ENCODE measurements at places on chromosomes 5 and 9. TPM values are rescaled to one million over a fixed set of nuclear protein-coding genes. Genes with fewer than 3 reads are reported as not detected.

The SLCO4C1 gene
- total RNA-seq = 0.79 TPM

DNA sequence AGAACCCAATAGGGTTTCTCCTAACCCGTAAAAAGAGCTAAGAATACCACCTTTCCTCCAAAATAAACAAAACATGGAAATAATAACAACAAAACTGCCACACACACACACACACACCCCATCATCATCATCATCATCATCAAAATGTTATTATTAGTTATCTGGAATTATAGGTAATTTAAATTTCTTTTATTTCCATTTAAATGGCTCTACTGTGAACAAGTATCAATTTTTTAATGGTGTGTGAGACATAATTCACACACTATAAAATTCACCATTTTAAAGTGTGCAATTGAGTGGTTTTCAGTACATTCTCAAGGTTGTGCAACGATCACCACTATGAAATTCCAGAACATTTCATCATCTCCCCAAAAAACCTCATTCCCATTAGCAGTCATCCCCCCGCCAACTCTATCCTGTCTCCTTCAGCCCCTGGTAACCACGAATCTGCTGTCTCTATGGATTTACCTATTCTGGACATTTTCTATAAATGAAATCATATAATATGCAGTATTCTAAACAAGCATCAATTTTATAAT, 172.7 kb downstream of the ROR2 start:
- DNase-seq = no peak
- no peak overlapping the region for H3K27ac ChIP-seq
- H3K27me3 ChIP-seq = peaks cover 38% of the 10 kb centered on the region

The BARHL1 gene
- not detected for total RNA-seq

GRCh38 chr5:93601802-93602155, 18.8 kb downstream of the NR2F1 start:
- no peak overlapping the region for H3K4me3 ChIP-seq
- H3K36me3 ChIP-seq = no peaks in the 10 kb centered on the region
- H3K27me3 ChIP-seq = peaks cover 26% of the 10 kb centered on the region
- H3K27ac ChIP-seq = no peak overlapping the region
- peaks cover 5% of the 10 kb centered on the region for H3K4me1 ChIP-seq
- DNase-seq = no peak

The PCDHGB2 gene
- 0.34 TPM for total RNA-seq

GRCh38 chr5:1164696-1165630, 36.4 kb upstream of the SLC6A19 start:
- no peaks in the 10 kb centered on the region for H3K36me3 ChIP-seq
- no peak for DNase-seq
- no peak overlapping the region for H3K4me3 ChIP-seq
- H3K4me1 ChIP-seq = peaks cover 9% of the 10 kb centered on the region
- no peak overlapping the region for H3K27ac ChIP-seq
- peaks cover 32% of the 10 kb centered on the region for H3K27me3 ChIP-seq

DNA sequence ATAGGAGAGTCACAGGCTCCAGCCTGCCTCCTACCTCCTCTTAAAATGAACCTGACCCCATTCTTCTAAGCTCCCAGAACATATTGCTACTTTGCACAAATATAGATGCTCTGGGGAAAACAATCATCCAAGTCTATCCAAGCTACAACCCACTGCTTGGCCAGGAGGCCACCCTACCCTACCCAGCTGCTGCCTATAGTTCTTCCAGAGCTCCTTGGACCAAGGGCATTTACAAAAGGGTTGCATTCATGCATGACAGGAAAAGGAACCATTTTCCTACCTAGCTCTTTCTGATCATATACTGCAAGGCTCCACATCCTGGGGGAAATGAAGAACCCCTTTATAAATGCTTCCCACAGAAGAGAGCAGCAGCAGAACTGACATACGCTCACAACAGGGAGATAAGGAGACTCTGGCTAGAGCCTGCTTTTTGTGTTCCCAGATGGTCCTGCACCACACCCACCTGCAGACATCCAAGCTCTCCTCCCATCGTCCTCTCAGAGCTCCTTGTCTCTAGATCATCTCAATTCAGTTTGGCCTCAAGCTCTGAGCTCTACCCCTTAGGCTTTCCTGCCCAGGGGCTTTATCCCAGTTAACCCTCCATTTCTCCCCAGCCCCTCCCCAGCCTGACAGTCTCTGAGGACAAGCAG, 185.5 kb downstream of the SPOCK1 start:
- H3K27me3 ChIP-seq = peaks cover 18% of the 10 kb centered on the region
- H3K4me1 ChIP-seq = no peaks in the 10 kb centered on the region
- no peaks in the 10 kb centered on the region for H3K36me3 ChIP-seq
- no peak overlapping the region for H3K27ac ChIP-seq
- no peak for DNase-seq
- H3K4me3 ChIP-seq = no peak overlapping the region
